ENCODE measurements at places on chromosomes 6 and 20.

- DNase-seq, result no peak
Observed at GRCh38 chr6:161035182-161035980, 43.8 kb downstream of the MAP3K4 start.

DNA sequence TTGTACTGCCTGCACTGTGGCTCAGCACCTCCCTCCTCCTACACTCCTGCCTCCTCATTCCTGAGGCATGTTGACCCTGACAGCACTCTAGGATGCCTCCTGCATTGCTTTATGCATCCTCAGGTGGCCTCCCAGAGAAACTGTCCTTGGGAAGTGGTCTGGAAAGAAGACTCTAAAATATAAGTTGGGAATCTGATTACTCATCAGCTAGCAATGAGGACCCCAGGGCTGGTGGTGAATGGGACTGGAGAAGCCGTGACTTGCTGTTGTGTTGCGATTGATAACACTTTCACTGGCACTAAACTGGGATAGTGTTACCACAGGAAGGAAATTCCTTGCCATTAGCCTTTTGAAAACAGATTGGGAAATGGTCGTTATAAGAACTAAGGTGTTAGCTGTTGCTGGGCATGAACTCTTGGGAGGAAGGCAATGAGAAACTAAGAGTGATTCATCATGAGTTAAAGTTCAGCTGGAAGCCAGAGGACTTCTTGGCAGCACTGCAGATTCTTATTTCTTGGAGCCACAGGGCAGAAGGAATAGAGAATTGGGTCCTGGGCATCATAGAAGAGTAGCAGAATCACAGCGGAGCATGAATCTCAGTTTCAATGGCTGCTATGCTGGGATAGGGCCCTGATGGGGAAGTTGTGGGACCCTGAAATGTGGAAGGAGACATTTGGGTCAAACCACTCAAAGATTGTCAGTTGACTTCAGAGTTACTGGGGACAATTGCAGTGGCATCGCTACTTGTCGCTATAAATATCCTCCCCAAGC lies 10.1 kb upstream of the SIRPD start:
- no peak for DNase-seq

DNA sequence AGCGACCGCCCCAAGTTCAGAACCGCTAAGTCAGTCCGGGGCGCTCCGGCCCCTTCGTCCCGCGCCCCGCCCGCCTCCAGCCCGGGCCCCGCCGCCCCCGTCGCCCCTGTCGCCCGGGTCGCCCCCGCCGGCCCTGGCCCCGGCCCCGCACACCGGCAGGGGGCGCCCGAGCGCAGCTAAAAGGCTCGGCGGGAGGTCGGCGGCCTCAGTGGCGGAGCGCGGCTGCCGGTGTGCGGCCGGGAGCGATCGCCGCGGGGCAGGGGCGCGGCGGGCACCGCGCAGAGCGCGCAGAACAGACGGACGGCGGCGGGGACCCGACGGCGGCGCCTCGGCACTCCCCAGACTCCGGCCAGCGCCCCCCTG lies at the start of gene FNDC1:
Gene FNDC1, plus strand, starts transcription at position 208 of the 363 bp plus-strand sequence. CDS start 197 bp downstream, outside the sequence.
- peak; percentile 38 for DNase-seq

GRCh38 chr6:81304466-81304865 lies 448.0 kb downstream of the TENT5A start:
- DNase-seq, result no peak

- DNase-seq, result no peak
Observed at GRCh38 chr6:107656401-107656800, 166.5 kb downstream of the SOBP start.

GRCh38 chr20:46568570-46569129 lies 18.2 kb upstream of the OCSTAMP start:
- DNase-seq, result no peak

DNA sequence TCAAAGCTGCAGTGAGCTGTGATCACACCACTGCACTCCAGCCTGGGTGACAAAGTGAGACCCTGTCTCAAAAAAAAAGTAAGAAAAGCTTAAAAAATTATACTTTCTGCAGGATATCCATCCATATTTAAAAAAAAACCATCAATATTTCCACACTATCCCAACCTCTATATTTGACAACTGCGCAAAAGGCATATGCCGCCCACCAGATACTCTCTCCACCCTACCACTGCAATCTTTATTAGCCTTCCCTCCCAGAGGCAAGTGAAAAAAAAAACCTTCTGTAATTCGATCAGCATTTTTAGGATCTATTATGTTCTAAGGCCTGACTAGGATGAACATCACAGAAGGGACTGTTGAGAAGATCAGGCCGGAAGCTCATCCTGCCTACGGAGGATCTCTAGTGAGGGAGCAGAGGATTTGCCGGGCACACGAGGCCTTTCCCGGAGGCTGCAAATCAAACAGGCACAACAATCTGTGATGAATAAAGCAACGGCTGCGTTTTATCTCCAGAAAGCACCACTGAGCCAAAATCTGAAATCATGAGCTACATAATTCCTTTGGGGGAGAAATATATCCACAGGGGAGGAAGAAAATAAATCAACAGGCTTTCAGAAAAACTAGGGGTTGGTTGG lies 65.9 kb downstream of the GFOD1 start:
- no peak for DNase-seq

DNA sequence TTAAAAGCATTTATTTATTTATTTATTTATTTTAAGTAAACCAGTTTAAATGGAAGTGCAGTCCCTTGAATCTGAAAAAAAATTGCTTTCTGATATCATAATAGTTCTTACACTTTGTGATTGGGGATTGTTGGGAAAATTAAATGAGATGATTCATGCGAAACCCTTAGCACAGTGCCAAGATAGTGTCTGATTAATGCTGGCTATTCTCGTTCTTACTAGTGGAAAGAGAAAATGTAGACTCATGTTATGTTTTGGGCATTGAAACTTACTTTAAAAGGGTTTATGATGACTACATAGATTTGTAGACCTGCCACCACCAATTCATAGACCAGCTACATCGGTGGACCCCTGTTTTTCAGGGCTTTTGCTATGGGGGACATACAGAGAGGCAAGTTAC lies 229.2 kb upstream of the ZFP64 start:
- DNase-seq, result no peak

DNA sequence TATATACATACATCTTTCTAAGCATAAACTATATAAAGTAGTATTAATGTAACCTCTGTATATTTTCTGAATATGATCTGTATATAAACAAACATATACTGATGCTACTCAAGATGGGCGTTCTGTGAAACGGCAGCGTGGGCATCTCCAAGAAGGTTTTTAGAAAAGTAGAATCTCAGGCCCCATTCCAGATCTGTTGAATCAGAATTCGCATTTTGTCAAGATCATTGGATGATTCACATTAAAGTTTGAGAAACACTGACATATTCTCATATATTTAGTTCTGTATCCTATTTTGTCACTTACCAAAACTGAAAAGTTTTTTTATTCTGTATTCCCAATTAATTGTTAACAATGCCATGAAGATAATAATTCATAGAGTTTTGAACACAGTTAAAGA lies 5.5 kb downstream of the C6orf141 start:
- DNase-seq, result no peak

- DNase-seq, result no peak
Observed at GRCh38 chr6:127933852-127934840, 33.3 kb upstream of the THEMIS start.

DNA sequence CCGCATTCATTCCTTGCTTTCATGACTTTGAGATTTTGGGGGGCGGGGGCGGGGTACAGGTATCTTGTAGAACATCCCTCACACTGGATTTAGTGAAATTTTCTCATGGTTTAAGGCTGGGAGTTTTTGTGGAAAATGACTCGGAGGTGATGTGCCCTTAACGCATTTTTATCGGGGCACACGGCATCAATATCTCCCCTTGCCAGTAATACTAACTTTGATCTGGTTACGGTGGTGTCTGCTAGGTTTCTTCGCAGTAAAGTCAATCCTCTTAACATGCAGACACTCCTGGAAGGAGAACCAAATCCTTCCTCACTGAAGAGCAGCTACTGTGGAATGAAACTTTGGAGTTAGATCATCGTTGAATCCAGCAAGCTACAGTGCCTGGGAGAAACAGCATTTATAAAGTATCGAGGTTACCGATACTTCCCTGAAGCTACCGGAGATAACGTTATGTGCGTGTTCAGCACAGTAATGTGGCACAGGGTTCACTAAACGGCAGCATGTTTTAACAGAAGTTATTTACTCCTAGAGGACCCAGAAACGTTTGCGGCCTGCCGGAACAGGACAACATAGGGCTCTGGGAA lies 1.2 kb upstream of the DYNLRB1 start:
- no peak for DNase-seq

DNA sequence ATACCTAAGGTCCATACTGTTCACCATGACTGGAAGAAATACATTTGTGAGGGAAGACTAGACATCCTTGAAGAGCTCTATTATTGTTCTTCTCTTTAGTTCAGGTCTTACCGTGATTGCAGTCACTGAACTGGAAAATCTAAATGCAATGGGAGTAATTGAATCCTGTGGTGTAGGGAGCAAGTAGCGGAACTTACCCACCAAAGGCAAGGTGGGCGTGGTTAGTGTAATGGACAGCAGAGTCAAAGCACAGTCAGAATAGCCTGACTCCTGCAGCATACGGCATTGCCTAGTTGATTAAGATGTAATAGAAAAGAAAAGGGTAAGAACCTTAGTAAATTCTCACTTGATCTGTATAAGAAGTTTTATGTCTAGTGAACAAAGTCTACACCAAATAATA lies 679.7 kb upstream of the EPHA7 start:
- no peak for DNase-seq

DNA sequence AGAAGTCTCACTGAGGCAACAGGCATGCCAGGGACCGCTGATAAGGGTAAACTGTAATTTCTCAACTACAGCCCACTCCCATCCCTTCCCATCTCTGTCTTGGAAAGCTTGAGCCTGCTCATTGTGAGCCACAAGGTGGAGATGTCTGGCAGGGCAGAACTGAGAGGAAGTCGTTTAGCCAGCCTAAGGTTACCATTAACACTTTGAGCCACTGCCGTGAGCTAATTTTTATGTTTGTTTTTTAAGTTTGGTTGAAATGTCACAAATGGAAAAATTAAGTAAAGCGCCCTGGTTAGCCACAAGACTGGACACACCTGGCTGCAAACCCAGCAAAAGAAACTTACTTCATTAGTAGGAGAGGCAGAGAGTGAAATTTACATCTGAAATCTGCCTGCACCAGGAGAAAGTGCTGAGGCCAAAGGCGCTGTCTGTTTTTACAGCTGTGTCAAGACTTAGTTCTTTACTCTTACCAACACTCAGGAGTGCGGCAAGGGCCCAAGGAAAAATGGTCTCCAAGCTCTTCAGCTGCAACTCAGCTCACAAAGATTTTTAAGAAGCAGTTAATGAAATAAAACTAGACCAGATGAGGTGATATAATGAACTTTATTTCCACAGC lies 50.0 kb upstream of the FAM83C start:
- no peak for DNase-seq

DNA sequence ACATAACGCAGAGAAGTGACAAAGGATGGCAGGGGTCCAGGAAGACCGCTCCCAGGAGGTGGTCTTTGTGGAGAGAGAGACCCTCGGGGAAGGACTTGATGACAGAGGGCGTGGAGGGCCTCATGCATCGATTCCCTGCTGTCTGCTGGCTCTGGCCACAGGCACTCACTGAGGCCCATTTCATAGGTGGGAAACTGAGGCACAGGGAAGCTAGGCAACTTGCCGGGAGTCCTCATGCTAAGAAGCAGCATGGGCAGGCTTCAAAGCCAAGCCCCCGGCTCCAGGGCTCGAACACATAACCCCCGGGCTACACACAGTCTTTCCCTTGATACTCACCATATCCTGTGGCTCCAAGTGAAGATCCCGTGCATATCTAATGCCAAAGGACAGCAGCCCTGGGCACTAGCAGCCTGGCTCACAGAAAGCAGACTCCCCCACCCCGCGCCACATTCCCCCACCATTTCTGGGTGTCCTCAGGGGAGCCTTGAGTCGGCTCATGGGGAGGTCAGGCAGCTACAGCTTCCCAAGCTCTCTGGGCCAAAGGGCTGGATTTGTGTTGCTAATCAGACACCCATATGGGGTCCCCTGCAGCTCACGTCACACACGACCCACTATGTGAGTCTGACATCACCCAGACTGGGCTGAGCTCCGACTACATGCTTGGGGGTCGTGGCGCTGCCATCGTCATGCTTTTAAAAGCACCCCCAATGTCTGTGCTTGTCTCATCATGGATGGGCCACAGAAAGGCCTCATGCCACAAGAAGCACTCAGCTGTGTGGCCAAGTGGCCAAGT lies 130.9 kb upstream of the PMEPA1 start:
- no peak for DNase-seq

DNA sequence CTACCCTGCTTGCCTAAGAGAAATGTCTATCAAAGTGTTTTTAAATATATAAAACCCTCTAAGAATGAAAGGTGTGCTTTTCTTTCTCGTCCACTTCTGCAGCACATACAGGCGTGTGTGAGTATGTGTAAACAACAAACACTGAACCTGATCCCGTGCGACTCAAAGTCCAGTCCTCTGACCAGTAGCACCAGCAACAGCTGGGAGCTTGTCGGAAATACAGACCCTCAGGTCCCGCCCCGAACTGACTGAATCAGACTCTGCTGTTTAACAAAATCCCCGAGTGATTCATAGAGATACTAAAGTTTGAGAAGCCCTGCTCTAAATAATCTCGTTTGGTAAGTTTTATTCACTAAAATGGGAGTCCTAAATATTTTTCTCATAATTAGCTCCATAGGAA lies 208.0 kb upstream of the KCNQ5 start:
- DNase-seq, result no peak

DNA sequence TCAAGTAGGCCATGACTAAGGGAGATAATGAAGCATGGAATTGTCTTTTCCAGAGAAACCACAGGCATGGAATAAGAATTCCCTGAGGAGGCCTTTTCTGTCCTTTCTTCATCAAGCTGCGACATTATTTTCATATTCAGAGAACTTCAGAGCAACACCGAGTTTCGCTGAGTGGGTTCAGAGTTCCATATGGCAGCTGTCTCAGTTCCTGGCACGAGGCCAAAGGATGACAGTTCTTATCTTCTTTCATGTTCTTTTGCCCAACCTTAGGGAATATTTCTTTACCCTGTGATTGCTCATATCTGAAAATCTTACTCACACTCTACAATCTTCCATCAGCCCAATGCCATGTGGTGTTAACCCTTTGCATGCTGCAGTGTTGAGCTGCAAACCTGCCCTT lies 135.3 kb upstream of the BMP2 start:
- DNase-seq, result no peak

GRCh38 chr20:38890497-38890818 lies 35.8 kb upstream of the FAM83D start:
- no peak for DNase-seq

- DNase-seq, result no peak
Observed at GRCh38 chr6:157755746-157756411, 67.2 kb upstream of the SNX9 start.

GRCh38 chr6:19590501-19591131 lies 246.6 kb upstream of the ID4 start:
- DNase-seq, result no peak

Measured in GM18507 (cell line).